ENCODE measurements at places on chromosomes 2 and 18.

GRCh38 chr2:225413786-225414185 is 14.3 kb downstream of the NYAP2 start:
- DNase-seq: no peak

DNA sequence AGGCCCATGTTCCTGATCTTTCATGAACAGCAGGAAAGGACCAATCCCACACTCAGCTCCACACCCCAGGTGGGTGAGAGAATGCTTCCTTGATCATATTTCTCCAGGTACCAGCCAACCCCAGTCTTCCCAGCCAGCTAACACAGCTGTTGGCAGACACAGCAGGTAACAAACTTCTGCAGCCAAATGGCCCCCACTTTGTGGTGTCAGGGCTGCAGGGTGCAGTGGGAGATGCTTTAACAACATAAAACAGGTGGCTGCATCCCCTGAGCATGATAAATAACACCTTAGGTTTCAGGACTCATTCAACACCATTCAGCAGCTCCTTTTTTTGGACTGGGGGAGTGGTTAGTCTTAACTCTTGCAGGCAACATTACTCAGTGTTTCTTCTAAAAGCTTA is 76.7 kb upstream of the ACAA2 start:
- no peak for DNase-seq

DNA sequence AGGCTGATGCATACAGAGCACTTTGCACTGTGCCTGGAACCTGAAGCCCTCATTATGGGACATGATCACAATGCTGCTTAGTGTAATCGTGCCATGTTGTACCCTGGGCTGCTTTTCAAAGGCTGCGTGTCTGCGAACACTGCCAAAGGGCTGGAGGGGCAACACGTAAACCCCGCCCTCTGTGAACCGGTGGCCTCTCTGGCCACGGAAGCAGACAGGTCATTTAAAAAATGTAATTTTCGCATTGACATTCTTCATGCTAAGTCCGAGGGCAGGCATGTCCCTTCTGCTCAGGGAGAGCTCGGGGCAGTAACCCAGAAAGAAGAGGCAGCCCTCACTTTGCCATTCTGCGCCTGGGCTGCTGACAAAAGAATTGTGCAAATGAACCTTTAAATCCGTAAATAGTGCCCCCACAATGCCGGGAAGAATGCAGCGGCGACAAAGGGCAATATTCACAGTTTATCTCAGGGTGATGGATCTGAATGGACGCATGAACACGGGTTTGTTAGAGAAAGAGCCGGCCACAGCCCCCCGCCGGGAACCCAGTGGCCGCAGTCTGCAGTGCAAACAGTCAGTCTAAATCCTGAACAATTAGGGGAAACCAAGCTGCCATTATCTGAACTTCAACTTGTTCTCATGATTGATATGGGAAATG is 226.1 kb downstream of the MYCN start:
- no peak for DNase-seq

- peak; percentile 75 for DNase-seq
Measured at GRCh38 chr2:233267516-233268245, 16.2 kb downstream of the ATG16L1 start.

DNA sequence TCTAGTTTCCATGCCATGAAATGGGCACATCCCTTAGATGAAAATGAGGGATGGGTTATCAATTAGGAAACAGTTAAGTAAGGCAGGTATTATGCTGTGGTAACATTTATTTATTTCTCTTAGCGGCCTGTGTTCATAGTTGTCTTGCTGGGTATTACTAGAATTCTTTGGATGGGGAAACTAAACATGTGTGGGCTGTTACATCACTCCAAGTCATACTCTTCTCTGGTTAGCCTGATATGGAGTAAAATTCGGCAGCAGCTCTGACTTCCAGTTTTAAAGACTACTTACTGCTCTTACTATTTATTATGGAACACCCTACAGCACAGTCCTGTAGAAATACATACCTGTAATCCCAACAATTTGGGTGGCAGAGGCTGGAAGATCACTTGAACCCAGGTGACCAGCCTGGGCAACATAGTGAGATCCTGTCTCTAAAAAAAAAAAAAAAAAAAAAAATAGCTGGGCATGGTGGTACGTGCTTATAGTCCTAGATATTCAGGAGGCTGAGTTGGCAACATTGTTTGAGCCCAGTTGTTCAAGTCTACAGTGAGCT is 33.1 kb upstream of the RASGRP3 start:
- no peak for DNase-seq

DNA sequence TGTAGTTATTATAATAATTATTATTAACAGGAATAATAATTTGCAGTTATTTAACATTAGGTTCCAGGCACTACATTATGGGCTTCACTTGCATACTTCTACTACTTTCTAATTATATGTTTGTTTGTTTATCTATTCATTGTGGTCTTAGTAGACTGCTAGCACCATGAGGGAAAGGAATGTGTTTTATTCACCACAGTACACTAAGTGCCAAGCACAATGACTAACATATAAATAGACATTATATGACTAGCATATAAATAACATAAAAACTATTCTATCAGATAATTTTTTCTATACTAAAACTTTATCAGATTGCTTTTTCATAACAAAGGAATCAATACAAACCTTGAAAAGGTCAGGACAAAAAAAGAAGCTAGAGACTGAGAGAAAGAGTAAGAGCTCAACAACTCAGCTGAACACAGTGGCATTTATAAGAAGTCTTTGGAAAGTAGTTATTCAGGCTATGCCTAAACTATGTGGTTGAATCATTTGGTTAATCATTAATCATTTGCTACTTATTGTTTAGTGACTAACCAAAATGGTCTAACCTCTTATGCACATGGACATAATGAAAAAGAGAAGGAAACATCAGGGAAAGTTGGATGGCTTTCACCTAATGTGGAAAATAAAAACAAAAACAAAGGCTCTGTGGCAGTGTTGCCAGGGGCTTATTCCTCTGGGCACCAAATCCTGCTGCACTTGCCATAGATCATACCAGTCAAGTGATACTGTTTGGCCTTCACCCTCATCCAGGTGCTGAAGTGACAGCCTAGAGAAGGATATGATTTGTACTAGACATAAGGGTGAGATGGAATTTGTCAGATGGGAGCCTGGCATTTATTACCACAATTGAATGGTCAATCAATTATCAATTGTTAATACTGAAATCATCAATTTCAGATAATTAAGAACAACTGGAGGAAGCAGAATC is 174.9 kb downstream of the ETAA1 start:
- no peak for DNase-seq

GRCh38 chr2:151681051-151681450 is 53.2 kb downstream of the NEB start:
- DNase-seq: no peak

- no peak for DNase-seq
Measured at GRCh38 chr18:13246121-13246520, 27.6 kb downstream of the LDLRAD4 start.

DNA sequence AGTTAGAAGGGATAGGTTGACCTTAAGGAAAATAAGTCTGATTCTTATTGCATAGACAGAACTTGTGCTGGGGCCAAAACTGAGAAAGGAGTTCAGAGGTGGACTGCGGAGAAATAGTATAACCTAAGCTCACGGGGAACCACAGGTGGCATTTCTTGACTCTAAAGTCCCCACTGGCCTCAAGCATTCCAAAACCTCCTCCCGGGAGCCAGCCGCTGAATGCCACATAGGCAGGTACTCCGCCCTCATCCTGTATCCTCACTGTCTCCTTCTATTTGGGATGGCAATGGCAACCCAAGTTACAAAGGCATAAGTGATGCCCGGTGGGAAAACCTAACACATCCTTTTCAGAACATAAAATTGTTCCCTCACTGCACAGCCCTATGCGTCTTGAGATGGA is 173.0 kb downstream of the SP3 start:
- no peak for DNase-seq

- DNase-seq: no peak
Measured at GRCh38 chr2:29751390-29751789, 170.0 kb downstream of the ALK start.

- DNase-seq: no peak
Measured at GRCh38 chr2:240454106-240454901, 18.8 kb downstream of the GPC1 start.

DNA sequence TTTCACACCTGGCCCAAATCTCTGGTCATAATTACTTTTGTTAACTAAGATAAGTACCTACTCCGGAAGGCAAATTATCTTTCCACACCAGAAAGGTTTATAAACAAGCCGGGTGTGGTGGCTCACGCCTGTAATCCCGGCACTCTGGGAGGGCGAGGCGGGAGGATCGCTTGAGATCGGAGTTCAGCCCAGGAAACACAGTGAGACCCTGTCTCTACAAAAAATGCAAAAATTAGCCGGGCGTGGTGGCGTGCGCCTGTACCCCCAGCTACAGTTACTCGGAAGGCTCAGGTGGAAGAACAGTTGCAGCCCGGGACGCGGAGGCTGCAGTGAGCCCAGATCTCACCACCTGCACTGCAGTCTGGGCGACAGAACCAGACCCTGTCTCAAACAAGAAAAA is 2.1 kb downstream of the PUM2 start:
- DNase-seq: no peak

- no peak for DNase-seq
Measured at GRCh38 chr2:148303161-148303560, 282.3 kb downstream of the MBD5 start.

GRCh38 chr2:42754021-42754775 is 9.7 kb downstream of the OXER1 start:
- no peak for DNase-seq

DNA sequence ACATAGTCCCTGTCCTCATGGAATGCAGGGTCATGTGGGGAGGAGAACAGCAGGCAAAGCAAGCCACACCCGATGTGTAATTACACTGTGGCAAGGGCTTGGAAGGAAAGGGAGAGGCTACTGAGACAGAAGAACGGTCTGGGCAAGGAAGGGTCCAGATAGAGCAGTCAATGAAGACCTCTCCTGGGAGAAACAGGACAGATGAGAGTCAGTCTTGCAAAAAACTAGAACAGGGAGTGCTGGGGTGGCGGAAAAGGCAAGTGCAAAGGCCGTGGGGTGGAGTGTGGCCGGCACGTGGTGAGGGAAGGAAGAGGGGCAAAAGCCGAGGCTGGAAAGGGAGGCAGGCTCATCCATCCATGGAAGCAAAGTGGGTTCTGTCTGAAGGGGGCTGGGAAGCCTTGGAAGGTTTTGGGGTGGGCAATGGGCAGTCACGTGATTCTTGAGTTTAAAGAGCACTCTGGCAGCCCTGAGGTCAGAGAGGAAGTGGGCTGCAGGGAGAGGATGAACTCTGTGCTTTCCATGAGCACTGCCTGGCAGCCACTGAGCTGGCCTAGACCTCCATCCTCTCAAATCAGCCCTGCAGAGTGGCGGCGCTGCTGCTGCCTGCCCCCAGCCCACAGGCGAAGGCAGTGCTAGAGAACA is 182.2 kb downstream of the INHBB start:
- no peak for DNase-seq

DNA sequence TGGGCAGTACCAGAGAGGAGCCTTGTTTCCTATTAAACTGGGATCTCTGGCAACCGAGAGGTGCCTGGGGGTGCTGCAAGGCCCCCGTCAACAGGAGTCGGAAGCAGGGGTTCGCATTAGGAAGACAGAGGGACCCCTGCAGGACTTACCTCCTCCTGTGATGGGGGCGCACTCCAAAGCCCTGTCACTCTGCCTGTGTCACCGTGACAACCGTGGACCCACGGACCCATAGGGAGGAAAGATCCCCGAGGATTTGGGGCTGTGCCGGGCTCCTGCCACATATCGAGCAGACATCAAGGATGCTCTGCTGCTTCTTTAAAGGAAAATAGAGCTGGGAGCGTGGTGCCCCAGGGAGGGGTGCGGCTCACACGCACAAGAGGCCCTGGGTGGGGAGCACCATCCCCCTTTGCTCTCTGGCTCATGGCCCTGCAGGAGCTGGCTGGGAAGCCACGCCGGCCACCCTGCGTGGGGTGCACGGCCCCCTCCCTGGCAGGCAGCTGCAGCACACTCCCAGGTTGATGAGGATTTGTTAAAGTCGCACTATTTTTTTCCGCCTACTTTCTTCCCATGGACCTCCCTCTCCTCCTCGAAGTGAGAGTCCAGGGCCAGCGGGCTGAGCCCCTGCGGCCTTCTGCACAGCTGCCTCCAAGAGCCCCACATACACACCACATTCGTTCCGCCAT is 167.5 kb downstream of the TWIST2 start:
- no peak for DNase-seq

DNA sequence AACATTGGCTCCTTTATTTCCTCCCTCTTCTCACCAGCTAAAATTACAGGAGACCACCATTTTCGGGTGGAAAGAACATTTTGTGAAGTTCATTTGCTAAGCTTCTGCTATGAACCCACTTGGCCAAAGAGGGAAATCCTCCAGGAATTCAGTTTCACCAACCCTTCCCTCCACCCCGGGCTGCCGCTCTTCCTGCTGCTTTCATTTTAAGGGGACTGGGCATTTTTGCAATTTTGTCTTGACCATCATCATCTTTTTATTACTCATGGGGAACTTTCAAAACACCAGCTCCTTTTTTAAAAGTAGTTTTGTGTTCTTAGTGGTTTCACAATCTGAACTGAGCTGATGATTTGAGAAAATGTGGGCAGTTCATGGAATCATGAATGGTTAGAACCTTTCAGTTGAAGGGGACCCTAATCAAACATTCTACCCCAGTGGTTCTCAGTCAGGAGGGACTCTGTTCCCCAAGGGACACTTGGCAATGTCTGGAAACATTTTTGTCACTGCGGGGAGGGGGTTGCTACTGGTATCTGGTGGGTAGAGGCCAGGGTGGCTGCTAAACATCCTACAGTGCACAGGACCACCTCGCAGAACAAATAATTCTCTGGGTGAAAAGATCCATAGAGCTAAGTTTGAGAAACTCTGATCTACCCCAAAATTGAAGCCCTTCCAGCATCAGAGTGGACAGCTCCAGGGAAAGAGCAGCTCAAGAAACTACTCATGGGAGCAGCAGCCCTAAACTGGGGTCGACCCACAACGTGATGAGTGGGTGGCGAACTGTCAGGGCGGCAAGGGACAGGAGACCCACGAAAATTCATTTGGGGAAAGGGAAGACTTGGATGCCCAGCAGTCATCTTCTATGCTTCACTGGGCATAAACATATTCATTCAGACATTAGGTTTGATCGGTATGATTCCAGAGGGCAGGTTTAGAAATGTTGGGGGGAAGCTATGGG is 92.9 kb downstream of the ACKR3 start:
- no peak for DNase-seq

- DNase-seq: no peak
Measured at GRCh38 chr2:3864943-3865865, 161.8 kb downstream of the DCDC2C start.

Measured in activated CD4-positive, alpha-beta T cell treated with anti-CD3 and anti-CD28 coated beads for 4 hours (primary cell).